ENCODE measurements at places on chromosomes 4 and X. TPM values are rescaled to one million over a fixed set of nuclear protein-coding genes. Genes with fewer than 3 reads are reported as not detected.

BMPR1B gene
- 0.16 TPM for polyA plus RNA-seq

MAGEA8 gene
- 0.15 TPM for polyA plus RNA-seq

BEX5 gene
- 0.10 TPM for polyA plus RNA-seq

ACOX3 gene
- 8.4 TPM for polyA plus RNA-seq

CFAP47 gene
- polyA plus RNA-seq = 0.02 TPM

EREG gene
- polyA plus RNA-seq = not detected

POU3F4 gene
- not detected for polyA plus RNA-seq

All from SK-N-SH (cell line).